Mesenteric fat pad (tissue), 1 donor: ENCODE measurements at places on chromosomes 7 and 10.

- DNase-seq = no peak
Measured at GRCh38 chr7:67823345-67823744, 826.7 kb downstream of the TYW1 start.

DNA sequence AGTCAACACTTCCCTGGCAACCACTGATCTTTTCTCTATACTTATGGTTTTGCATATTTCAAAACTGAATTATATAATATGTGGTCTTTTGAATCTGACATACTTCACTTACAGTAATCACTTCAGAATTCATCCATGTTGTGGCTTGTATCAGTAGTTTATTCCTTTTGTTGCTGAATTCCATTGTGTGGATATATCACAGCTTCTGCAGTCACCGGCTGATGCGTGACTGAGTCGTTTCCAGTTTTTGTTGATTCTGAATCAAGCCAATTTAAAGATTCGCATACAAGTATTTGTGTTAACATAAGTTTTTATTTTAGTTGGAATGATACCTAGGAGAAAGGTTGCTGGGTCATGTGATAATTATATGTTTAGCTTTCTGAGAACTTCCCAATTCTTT is 672.5 kb upstream of the ANKRD30A start:
- no peak for DNase-seq

DNA sequence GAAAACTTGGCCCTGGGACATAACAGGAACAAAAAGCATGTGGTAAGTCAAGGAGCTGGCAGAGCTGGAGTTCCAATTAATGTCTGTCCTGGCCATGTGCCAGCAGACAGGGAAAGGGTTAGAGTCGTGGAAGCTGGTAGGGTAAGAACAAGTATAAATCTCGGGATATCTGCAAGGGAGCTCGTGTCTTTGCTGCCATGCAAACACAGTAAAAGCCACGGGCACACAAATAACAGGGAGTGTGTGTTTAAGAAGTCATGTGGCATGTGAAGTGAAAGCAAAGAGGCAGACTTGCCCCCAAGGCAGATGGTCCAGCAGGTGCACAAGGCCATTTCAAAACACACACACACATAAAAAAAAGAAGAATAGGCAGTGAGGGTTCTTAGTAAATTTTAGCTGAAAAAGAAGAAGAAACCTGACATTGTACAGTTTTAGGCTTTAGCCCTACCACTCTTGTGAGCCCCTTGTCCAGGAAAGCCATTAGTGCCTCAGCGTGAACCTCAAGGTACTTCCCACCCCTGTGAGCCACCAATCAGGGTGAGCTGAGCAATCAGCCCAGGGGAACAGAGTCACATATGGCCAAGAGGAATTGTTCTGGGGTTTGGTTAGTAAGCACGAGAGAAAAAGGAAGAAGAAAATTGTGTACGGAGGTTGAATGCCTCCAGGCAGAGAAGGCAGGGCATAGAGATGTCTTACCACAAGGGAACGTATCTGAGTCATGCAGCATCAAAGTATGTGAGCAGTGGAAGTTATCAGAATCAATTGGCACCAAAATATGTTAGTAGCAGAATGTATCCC is 32.8 kb upstream of the ARHGAP12 start:
- DNase-seq = no peak

DNA sequence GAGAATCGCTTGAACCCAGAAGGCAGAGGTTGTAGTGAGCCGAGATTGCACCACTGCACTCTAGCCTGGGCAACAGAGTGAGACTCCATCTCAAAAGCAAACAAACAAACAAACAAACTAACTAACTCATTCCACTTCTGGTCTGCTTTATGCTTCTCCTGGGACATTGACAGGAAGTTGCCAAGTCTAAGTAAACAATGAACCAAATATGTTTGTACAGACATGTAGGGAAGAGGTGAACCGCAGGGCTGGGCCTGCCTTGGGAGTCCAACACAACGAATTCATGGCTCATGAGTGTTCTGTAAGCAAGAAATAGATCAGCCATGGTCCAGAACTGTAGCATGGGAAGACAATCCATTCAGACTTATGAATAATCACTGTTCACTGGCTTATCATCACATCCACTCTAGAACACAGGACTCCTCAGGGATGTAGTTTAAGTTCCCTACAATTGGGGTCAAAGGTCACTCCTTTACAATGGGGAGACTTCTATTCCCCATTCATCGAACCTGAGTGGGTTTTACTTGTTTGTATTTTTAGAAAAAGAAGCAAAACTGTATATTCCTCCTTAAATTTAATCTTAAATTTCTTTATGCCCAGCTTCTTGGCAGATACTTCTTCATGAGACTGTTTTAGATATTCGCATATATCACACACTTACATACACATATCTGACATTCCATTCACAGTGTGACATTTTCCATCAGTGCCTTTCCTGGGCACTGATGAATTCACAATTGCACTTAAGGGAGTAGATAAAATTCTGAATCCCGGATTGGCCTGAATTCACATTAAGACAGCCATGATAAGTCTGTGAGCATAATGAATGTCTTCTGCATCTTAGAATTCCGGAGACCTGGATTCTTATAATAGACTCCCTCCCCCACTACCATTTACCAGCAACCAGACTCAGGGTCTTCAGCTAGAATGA is 159.1 kb upstream of the EEPD1 start:
- no peak for DNase-seq
